ENCODE measurements at places on chromosomes 3 and 15. TPM values are rescaled to one million over a fixed set of nuclear protein-coding genes. Genes with fewer than 3 reads are reported as not detected.

ARRDC4 gene
- 13.9 TPM for total RNA-seq

NCKIPSD gene
- total RNA-seq: 36.4 TPM

C3orf49 gene
- not detected for total RNA-seq

UCN2 gene
- not detected for total RNA-seq

SI gene
- total RNA-seq: not detected

GRCh38 chr3:150312018-150312657 lies 96.0 kb upstream of the TSC22D2 start:
- DNase-seq: no peak

DNA sequence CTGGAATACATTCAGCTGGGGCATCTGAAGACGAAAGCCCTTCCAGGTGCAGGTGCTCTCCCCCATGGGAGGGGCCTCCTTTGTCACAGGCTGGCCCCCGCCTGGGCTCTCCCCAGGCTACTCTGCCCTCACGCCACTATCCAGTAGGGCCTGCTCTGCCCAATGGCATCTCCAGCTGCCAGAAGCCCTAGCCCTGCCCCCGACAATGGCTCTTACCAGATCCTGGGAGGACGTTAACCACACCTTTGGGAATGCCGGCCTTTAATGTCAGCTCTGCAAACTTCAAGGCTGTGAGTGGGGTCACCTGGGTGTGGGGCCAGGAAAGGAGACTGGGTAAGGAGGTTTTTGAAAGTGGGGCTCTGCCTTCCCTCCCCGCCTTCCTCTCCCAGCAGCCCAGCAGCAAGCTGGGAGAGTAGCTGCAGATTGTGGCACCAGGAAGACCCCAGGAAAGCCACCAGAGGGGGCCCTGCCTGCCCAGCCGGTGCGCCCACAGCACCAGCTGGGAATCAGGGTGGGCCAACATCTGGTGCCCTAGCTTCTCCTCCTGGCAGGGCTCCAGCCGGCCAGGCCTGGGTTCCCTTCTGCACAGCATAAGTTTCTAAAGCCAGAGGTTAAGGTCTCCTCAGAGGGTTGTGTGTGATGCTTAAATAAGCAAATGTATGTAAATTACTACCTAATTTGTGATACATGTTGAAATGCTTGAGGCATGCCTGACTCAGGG lies 40.4 kb upstream of the SLC41A3 start:
- peak; percentile 35 for DNase-seq

GRCh38 chr3:184777566-184778356 lies 34.2 kb upstream of the VPS8 start:
- DNase-seq: peak; percentile 87

DNA sequence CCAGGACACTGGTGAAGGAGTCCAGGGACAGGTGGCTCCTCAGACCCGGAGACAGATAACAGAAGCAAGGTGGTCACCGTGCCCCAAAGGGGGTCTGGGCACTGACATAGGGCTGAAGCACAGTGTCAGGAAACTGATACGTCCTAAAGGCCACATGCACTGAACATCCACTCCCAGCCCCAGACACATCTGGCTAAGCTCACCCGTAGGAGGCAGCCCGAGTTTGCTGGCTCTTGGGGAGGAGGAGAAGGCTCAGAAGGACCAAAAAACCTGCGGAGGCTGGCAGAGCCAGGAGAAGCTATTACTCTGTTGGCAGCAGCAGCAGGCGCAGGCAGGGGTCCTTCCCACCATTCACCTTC lies 1.2 kb downstream of the CACNA2D2 start:
- DNase-seq: no peak

- no peak for DNase-seq
Observed at GRCh38 chr3:14147617-14148016, 22.8 kb downstream of the TMEM43 start.

Data from breast epithelium (tissue), 4 donors.